ENCODE measurements at places on chromosomes 7 and 10.

DNA sequence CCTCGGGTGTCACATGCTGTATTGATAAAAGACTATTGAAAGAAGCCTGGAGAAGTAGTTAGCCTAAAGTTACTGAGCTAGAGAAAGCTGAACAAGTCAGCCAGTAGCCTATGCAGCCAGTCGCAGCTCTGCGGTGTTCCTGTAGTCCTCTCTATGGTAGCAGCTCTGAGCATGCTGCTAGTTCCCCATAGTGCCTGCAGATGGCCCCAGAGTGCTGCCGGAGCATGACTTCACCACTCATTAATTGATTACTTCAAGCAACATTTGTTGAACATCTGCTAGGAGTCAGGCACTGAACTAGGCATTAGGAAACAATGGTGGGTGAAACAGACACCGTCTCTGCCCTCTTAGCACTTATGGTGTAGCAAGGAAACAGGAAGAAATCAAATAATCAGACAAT lies 422.7 kb downstream of the SORCS3 start:
- DNase-seq: no peak

DNA sequence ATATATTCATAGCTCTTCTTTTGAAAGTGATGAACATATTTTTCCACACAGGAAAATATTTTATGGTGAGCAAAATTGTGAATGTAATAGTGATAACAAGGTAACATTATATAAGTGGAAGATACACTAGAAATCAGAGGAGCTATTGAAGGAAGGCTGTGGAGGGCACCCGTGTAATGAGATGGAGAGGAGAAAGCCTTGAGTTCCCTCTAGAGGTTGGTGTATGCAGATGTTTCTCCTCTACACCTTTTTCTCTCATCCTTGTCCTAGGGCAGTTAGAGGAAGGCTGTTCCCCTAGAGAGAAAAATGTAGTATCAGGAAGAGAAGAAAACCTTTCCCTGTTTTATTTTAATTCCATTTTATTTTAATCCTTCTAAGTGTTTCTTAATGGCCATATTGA lies 54.6 kb upstream of the NRG3 start:
- DNase-seq: no peak

DNA sequence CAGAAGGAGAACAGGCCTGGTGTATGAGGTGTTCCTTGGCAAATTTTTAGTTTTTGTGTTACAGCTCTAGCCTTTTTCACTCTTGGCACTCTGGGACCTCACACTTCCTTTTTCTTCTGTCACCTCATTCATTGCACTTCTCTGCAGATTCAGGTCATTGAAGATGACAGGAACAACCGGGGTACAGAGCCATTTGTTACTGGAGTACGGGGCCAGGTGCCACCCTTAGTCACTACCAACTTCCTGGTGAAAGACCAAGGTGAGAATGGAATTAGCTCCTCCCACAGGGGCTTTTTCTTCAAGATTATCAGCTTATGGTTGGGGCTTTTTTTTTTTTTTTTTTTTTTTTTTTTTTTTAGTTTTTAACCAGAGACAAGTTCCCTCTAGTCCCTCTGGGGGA lies 18.5 kb upstream of the CHCHD1 start:
- DNase-seq: no peak

GRCh38 chr7:23287612-23288011 lies 11.5 kb upstream of the MALSU1 start:
- no peak for DNase-seq

DNA sequence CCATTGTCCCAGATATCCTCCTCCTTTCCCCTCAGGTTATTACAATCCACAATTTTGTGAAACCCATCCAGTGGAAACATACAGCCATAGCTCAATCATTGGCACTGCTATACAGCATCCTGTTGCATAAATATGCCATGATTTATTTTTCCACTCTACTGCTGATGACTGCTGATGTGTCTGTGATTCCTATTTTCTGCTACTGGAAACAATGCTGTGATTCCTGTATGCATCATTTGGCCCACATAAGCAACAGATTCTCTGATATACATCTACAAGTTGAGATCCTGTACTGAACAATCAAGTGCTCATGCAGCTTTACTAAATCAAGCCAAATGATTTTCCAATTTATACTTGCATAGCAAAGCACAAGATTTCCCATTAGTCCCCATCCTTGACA lies 39.6 kb downstream of the CUL2 start:
- no peak for DNase-seq

GRCh38 chr7:26513948-26514347 lies 222.3 kb downstream of the SNX10 start:
- no peak for DNase-seq

DNA sequence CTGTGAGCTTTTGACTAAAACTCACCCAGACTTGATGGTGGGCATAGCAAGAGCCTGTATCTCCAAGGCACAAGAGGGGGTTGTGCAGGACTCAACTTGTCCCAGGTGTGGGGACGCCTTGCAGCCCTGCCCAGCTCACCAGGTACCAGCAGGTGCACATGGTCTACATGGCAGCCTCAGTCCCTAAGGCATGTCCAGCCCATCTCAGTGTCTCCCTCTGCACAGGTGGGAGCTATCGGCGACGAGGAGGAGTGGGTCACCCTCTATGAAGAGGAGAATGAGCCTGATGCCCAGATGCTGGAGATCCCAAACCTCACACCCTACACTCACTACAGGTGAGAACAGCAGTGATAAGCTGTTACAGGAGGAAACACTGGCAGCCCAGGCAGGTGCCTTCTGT lies 571.7 kb upstream of the FOXK1 start:
- DNase-seq: no peak

DNA sequence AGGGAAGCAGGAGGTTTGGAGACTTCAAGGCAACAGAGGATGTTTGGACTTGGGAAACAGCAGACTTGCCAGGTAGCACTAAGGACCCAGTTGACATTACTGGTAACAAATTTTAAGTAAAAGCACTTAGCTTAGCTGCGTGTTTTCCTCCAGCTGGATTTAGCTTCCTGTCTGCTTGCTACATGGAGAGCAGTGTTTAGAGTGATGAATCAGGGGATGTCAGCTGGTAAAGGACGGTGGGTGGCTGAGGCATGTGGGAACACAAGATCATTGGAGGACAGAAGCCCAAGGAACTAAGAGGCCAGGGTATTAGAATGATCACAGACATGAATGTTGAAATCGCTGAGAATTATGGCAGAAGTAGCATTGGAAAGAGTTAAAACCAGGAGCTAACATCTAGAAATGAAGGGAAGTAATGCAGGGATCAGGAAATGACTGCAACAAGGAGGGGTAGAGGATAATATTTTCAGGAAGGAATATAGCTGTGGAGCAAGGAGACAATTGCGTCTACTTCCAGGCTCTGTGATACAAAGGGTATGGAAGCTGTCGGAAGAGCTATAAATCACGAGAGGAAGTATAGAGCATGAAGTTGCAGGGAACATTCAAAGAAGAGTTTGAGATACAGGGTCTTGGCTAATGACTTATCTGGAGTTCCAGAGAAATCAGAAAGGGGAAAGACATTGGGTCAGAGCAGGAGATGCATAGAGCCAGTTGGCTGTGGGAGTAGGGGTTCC lies 34.4 kb downstream of the CALD1 start:
- no peak for DNase-seq

DNA sequence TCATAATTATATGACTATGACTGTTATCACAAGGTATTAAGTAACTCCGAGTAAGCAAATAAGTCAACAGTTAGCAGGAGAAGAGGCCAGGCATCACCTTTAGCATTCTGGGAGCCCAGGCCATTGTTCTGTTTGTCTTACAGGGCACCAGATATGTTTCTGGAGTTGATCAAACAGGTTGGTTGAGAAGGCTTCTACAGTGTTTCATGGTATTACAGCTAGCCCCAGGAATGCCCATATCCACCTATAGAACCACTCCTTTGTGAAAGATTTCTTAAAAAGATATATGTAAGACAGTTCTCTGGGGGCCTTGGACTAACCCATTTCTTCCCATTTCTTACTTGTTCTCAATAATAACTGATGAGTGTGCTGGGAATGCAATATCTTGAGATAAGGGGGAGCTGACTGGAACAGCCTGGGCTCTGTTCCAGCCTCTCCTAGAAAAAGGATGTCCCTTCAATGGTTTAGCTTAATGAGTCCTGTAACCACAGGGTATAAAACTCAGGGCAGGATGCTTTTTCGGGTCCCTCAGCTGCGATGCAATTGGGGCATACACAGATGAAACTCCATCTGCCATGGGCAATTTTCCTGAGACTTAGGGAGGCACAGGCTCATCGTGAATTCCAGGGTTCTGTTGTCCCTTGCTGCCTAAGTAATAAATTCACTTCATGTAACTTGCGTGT lies 286.4 kb downstream of the BAMBI start:
- DNase-seq: no peak

GRCh38 chr7:99429756-99430155 lies 8.8 kb downstream of the PTCD1 start:
- DNase-seq: no peak

DNA sequence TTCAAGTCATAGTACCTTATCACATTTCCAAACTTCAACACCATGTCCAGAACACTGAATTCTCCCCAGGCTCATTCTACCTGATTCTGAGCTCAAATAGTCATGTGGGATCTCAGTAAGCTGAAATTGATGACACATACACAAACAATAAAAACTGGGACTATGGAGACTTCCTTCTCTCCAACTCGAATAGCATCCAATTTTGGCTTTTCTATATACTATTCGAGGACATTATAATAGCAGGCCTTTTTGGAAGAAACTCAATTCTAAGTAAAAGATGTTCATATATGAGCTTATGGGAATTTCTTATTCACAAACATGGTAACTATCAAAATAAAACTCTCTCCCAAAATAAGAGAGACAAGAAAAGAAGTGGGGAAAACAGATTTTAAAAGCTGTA lies 551 bp upstream of the TAS2R40 start:
- DNase-seq: no peak

GRCh38 chr10:45592432-45592831 lies 80.1 kb downstream of the ZFAND4 start:
- DNase-seq: no peak

DNA sequence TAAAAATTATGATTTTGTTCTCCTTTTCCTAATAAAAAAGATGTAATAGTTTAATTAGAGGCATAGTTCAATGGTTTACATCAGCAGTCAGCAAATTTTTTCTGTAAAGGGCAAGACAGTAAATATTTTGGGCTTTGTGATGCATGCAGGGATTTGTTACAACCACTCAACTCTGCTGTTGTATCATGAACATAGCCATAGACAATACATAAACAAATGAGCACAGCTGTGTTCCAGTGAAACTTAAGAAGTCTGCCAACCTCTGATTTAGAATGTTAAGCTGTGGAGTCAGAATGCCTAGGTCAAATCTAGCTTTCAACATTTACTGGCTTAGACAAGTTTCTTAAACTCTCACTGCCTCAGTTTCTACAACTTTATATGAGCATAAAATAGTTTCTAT lies 31.6 kb downstream of the ASZ1 start:
- no peak for DNase-seq

GRCh38 chr7:16115374-16115773 lies 306.0 kb downstream of the CRPPA start:
- DNase-seq: no peak

GRCh38 chr7:143287339-143287934 lies 714 bp upstream of the CASP2 start:
- DNase-seq: no peak

GRCh38 chr10:25555865-25556264 lies 378.2 kb upstream of the MYO3A start:
- no peak for DNase-seq

- no peak for DNase-seq
Measured at GRCh38 chr10:119989966-119990365, 97.4 kb downstream of the SEC23IP start.

DNA sequence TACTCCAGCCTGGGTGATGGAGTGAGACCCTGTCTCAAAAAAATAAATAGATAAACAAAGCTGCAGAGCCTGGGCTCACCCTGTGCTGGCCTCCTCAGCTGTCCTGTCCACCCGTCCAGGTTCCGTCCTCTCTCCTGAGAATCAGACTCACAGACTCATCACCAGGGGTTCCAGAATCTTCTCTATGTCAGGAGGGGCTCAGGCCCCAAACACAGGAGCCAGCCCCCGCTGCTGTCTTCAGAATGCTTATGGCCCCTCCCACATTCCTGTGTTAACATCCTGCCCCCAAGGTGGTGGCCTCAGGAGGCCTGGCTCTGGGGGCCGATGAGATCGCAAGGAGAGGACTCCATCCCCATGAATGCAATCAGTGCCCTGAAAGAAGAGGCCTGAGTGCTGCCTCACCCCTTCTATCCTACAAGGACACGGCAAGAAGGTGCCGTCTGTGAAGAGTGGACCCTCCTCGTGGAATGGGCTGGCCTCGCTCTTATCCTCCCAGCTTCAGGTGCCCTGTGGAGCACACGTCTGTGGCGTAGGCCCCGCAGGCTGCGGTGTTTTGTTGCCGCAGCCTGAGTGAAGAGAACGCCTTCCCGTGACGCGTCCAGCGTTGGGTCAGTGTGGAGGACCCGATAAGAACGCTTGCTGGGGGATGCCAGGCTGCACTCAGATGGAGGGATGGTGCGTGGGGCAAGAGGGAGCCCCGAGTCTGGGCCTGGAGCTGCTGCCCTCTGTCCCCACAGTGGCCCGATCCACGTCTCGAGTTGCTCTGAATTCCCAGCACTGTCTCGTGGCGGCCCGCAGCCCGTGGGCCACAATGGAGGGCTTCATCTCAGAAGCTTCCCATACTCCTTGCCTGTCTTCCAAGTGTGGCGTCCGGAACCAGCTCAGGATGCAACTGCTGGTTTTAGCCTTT lies 77.1 kb downstream of the INPP5A start:
- DNase-seq: no peak

- no peak for DNase-seq
Measured at GRCh38 chr10:78936412-78937342, 132.1 kb upstream of the ZMIZ1 start.

- DNase-seq: peak; percentile 64
Measured at GRCh38 chr10:116849248-116850057, at the start of gene ENO4. ENO4 (plus strand) TSS chr10:116849499; CDS start chr10:116849567, 68 bp downstream.

- DNase-seq: no peak
Measured at GRCh38 chr10:26491934-26492333, 53.8 kb downstream of the APBB1IP start.

DNA sequence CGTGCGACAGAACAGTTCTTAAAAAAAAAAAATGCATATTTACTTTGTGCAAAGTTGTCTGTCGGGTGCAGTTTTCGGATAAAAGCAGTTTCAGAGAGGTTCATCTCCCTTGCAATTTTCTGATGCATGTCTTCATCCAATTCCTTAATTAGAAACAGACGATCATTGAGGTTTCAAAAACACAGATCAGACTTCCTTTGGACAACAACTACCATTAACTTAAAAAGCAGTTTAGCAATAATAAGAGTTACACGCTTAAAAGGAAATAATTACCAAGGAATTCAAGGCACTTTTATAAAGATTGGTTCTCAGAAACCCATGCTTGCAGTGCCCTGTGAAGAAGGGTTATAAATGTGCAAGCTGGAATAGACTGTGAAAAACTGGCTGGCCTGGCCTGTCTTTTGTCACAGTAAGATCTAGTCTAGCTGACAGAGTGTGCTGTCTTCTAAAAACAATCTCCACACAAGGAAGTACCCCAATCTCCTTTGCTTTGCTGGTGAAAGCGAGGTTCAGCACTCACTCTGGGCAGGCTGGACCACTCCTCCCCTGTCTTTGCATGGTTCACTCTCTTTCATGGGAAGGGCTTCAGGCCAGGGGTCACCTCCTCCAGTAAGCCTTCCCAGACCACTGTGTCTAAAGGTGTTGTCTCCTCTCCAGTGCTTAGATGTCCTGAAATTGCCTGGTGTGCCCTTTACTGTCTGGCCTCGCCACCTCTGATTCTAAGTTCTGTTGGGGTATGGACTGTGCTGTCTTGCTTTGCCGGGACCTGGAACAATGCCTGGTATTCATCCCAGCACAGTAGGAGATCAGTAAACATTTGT lies 34.8 kb upstream of the HNRNPH3 start:
- DNase-seq: no peak

- no peak for DNase-seq
Measured at GRCh38 chr7:5454485-5454884, 30.9 kb upstream of the TNRC18 start.
